ENCODE measurements at places on chromosomes 16 and 17. TPM values are rescaled to one million over a fixed set of nuclear protein-coding genes. Genes with fewer than 3 reads are reported as not detected.

The SLC35G6 gene
- not detected for total RNA-seq

- DNase-seq: no peak
These were observed 1.6 kb downstream of the BCAS3 start for GRCh38 chr17:60679287-60679686.

DNA sequence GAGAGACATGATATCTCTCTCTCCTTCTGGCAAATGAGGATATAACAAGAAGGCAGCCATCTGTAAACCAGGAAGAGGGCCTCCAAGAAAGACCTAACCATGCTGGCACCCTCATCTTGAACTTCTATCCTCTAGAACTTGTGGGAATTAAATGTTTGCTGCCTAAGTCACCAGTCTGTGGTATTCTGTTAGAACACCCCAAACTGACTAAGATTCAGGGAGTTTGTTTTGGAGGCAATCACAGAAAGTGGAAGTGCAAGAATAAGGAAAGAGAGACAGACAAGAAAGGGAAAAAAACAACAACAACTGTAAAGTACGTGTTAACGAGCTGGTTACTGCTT lies 114.5 kb upstream of the GOT2 start:
- no peak for DNase-seq

GRCh38 chr16:23827057-23827456 lies 8.7 kb upstream of the PRKCB start:
- no peak for DNase-seq

- peak; percentile 9 for DNase-seq
These were observed 10.9 kb upstream of the KRT24 start for GRCh38 chr17:40714473-40714872.

GRCh38 chr17:70365091-70365583 lies 195.8 kb downstream of the KCNJ2 start:
- DNase-seq: no peak

The MEFV gene
- total RNA-seq: 2.2 TPM

The EXOC3L1 gene
- total RNA-seq: 7.0 TPM

DNA sequence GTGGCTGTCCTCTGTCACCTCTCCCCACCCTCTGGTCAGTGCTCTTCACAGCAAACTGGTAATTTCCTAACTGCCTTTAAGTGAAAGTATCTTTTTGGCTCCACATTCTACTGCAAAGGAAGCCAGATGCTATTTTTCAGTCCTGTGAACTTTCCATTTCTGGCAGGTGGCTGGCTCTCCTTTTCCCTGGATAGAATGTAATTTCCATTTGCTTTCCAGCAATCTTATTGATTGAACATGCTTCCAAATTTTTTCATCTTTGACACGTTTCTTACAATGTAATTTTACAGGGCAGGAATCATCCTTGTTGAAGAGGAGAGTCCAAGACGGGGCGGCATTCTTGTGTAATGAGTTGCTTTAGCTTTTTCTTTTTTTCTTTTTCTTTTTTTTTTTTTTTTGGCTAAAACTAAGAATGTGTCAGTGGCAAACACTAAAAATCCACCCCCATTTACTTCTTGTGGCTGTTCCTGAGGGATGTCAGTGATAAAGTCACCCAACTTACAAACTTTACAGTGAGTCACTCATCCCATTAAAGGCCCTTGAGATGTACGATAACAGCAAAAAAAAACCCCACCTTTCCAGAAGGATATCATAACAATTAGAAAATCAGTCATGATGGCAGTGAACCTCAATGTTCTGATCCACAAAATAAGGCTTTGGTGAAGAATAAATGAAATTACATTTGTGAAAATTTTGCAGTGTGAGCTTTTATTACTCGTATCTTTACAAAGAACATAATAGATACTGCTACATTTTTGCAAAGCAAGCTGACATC lies 29.4 kb upstream of the PRKCA start:
- DNase-seq: no peak

The TMEM186 gene
- total RNA-seq: 7.4 TPM

The SRRM2 gene
- 262 TPM for total RNA-seq

DNA sequence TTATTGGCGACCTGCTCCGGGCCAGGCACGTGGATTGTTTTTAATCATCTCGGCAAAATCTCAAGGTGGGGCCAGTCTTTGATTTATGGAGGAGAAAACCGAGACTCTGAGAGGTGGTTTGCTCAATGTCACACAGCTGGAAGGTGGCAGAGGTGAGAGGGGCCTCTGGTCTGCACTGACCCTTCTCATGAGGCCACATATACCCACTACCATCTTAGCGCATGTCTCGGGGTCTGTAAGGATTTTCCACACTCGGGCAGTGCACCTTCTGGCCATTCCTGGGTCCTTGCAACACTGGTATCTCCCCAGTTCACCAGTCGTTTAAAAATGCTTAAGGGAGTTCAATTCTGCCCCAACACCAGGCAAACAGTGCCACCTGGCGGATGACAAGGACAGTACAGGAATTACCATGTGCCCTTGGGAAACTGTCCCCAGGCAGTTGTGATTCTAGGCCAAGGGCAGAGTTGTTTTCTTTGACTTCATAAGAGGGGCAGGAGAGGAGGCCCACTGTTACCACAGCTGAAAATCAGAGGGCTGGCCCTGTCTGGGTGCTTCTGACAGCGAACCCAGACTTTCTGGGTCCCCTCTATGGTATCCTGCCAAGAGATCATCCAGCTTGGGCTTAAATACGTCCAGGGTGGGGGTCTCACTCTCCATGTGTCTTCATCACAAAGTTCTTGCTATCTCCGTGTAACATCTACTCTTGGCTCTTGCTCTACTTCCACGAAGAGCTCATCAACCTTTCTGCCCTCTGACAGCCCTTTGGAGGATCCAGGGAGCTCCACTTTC lies 39.4 kb upstream of the RAI1 start:
- DNase-seq: peak; percentile 85

The HYDIN gene
- 26.2 TPM for total RNA-seq

The TMEM235 gene
- total RNA-seq: not detected

GRCh38 chr16:15970202-15970601 lies 20.8 kb downstream of the ABCC1 start:
- DNase-seq: no peak

GRCh38 chr17:55783684-55784245 lies 32.9 kb downstream of the PCTP start:
- peak; percentile 23 for DNase-seq

The DNAAF1 gene
- 2.7 TPM for total RNA-seq

GRCh38 chr17:40548982-40549685 lies 16.1 kb downstream of the CCR7 start:
- peak; percentile 86 for DNase-seq
